SK-N-DZ (cell line): ENCODE measurements at places on chromosomes 2 and 18.

DNA sequence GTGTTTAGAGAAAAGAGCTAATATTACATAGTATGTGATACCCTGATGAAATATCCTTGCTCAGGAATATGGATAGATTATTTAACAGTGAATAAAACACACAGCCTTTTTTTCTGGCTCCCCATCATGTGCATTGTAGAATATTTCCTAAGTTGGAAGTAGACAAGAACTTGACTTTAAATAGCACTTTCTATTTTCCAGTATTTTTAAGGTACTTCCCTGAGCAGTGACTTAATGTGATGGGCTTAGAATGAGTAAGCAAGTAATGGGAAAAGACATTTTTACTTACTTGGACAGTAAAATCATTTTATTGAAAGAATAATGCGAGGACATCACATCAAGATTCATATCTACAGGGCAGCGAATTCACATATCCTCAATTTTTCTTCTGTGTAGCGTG is 176.7 kb upstream of the SLC8A1 start:
- no peak for DNase-seq

- no peak for DNase-seq
Measured at GRCh38 chr2:232688201-232688600, 8.9 kb upstream of the GIGYF2 start.

GRCh38 chr2:146837857-146838256 is 1007.0 kb upstream of the ACVR2A start:
- DNase-seq = no peak

GRCh38 chr2:190036071-190036470 is 26.5 kb downstream of the MSTN start:
- DNase-seq = no peak

DNA sequence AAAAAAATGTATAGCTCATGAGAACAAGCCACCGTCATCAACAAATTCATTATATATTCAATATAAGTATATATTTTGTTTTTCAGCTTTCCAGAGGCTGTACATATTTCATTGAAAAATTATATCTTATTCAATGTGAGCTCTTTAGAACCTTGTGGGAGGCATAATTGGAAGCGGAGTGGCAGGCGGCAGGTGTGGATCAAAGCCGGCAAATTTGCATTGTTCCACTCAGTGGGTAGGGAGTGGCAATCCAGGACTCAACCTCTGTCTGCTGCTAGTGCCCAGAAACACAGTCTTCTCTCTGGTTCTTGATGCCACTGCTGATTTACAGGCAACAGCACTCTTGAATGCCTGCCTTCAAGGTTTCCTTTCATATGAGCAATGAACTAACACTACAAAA is 46.9 kb downstream of the GCA start:
- no peak for DNase-seq

- DNase-seq = no peak
Measured at GRCh38 chr2:119590873-119591272, 46.6 kb downstream of the CFAP221 start.

DNA sequence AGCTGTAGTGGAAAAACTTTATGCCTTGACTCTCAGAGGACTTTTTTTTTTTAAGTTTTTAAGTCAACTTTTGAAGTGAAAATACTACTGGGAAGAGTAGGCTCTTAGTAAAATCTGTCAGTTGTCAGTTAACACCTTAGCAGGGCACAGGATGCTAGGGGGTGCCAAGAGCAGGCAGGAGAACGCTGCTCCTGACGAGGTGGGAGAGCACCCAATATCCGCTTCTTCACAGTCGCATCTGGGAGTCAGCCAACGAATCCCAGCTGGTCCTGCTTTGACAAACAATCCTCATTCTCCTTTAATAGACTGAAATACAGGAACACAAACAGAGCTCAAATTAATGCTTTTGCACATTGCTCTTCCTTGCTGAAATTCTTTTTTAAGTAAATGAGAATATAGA is 709.5 kb upstream of the ACVR2A start:
- DNase-seq = no peak

- no peak for DNase-seq
Measured at GRCh38 chr18:73264562-73264921, 396.8 kb upstream of the NETO1 start.

DNA sequence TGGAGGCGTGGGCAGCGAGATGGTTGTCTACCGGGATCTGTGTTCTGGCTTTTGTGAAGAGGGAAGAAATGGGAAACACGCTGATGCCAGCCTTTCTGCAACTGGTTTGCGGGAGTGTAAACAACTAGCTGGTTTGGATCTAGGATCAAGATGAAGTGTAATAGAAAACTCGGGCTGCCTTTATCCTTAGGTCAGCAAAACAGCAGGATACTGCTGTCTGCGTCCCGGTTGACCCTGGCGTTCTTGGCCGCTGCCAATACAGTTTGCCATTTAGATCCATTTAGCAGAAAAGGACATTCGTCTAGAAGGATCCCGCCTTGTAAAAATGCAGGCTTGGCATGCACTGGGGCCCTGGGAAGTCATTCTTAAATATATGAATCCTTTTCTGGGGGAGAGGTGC is 42.0 kb downstream of the RAB31 start:
- DNase-seq = no peak

GRCh38 chr2:170639635-170640034 is 75.5 kb upstream of the SP5 start:
- no peak for DNase-seq

DNA sequence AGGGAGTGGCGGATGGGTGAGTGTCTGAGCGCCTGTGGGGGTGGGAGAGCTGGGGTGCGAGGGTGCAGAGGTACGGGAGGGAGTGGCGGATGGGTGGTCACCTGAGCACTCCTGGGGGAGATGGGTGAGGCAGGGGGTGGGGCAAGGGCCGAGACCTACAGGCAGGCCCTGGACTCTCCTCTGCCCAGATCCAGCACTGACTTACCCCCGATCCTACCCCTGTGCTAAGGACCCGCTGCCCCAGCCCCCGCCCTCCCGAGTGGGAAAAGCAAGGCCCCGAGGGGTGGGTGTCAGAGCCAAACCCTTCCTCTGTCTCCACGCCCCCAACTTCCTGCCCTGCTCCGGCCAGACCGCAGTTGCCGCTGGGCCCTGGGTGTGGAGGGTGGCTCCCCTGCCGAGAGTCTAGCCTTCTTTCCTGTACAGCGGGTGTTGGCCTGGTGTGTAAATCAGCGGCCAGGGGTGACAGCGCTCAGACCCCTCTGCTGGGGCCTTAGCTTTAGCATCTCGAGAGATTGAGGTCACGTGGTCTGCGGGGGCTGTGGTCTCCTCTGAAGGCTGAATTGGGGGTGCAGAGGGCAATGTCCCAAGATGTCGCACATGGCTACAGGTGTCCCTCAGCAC is 12.5 kb downstream of the BOK start:
- DNase-seq = no peak

DNA sequence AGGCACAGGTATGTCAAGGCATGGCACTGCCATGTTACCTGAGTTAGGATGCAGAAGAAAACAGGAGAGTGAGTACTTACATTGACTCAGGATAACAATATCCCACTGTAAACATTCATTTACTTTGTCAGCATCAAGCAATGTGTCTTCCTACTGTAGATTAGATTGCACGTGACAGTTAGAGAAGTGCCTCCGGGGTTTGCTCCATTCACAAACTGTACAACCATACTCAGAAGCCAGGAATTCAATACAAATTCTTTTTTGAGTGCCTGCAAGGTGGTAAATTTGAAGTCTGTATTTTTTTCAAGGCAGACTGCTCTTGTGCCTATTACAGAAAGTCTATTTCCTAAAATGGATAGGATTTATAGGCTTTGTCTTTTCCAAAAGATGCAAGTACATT is 34.1 kb downstream of the CDCA7 start:
- DNase-seq = no peak

DNA sequence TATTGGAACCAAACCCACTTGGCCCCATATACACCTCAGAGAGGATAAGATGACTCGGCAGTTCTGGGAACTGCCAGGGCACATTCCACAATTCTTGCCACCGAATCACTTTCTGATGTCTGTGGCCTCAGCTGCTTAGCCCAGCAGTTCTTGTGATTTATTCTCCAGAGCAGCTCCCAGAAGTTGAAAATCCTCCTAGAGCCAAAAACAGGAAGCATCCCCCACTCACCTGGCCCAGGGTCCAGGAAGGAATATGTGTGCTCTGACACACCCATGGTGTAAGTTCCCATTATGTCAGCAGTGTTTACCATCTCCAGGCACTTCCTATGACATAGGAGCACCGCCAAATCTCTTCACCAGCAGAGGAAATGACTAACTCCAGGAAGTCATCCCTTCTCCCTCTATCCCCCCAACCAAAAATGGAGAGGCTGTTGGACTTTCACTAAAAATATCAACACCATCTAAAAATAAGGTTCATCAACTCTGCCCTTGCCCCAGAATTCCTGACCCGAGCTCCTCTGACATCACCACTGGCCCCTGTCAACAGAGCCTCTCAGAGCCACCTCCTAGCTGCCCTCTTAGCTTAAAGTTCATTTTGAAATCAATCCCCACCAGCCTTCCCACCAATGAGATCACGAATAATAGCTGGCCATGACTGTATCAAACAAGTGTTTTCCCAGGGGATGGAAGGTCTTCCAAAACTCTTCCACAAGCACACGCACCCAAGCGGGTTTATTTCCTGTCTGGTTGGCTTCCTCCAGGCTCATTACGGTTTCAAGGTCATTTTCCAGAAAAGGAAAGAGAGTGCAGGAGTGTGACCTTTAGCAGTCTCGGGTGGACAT is 223.1 kb upstream of the PARD3B start:
- DNase-seq = no peak

GRCh38 chr2:60822987-60823386 is 58.4 kb upstream of the REL start:
- no peak for DNase-seq

- peak; percentile 67 for DNase-seq
Measured at GRCh38 chr2:159617646-159618045, 1.3 kb upstream of the BAZ2B start.

DNA sequence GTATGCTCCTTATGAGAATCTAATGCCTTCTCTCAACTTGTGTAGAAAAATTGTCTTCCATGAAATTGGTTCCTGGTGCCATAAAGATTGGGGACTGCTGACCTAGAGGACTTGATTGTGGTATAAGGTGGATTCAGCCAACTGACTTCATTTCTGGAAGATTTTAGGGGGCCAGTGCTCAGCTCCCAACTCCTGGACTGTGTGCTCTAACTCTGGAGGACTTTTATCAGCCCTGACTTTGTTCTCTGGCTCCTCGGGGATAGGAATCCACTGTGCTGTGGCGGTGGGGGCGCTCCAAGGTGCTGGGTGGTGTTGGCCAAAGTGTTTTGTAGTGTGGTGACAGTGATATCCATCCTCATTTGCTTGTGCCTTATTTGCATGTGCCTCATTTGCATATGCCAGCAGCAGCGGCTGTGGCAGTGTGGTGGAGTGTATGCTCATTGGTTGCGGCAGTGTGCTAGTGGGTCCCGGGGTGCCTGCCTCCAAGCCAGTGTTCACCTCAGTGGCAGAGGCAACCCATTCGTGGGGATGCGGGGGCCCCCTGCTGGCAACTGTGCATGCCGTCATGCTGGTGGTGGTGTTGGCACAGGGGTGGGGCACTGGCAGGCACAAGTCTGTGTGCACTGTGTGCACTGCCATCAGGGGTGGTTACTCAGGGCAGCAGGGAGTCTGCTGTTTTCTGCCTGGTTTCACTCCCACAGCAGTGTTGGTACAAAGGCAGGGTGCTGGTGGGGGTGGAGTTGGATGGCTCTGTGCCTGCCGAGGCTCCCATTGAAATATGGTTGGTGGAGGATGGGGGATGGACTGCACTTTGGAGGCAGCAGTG is 19.6 kb downstream of the EHBP1 start:
- DNase-seq = no peak

DNA sequence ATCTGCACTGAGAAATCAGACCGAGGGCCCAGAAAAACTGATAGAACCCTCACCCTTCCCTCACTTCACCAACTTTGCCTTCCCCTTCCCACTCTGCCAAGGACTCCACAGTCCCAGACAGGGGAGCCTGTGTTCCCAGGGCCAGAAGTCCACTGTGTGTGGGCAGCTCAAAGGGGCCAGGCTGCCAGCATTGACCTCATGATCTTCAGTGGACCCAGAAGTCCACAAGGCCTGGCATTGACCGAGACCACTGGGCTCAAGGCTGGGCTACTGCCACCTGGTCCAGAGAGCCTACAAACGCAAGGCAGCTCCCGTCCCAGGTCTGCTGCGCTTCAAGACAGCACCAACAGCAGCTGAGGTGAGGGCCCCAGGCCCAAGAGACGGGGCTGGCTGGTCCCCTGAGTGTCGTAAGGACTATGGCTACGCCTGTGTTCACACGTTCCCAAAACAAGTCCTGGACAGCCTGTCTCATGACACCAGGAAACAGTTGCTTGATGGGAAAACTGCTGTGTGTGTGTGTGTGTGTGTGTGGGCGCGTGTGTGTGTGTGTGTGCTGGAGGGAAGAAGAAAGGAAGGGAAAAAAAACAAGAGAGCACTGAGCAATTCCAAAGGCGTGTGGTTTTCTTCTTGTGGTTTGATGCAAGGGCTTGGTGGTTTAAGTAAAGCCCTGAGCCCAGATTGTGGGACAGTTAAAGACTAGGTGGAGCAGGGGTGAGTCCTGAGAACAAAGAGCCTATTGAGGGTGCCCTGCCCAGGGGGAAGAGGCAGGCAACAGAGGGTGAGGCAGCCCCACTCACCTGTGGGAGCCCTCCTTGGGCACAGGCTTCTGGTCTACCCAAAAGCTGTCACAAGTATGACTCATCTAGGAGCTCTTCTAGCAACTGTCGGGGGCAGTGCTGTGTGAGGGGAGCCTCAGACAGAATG is 46.6 kb upstream of the ZBTB7C start:
- no peak for DNase-seq

- DNase-seq = no peak
Measured at GRCh38 chr2:162226836-162227235, 16.4 kb downstream of the FAP start.

GRCh38 chr2:225030203-225030602 is 12.1 kb downstream of the DOCK10 start:
- DNase-seq = no peak

GRCh38 chr2:154696369-154696768 is 2.1 kb upstream of the KCNJ3 start:
- DNase-seq = no peak

- no peak for DNase-seq
Measured at GRCh38 chr18:70046796-70047195, 99.1 kb upstream of the CD226 start.

GRCh38 chr2:139217641-139218040 is 437.5 kb upstream of the NXPH2 start:
- no peak for DNase-seq

DNA sequence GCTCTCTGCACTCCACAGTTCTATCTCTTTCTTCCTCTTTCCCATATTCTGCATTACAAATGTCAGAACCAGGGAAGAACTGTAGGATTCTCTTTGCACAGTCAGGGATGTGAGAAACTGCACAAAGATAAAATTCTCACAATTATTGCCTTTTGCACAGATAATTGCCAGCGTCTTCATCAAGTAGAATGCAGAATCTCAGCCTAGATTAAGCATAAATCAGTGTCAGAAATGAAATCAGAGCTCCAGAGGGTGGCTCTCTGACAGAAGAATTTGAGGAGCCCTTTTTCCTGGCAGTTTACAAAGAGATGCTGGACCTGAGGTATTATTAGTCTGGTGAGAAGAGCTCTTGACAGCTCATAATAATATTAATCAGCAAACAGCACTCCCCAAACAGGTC is 173.1 kb downstream of the PTH2R start:
- DNase-seq = no peak
